ENCODE measurements at places on chromosomes 12 and 14. TPM values are rescaled to one million over a fixed set of nuclear protein-coding genes. Genes with fewer than 3 reads are reported as not detected.

DNA sequence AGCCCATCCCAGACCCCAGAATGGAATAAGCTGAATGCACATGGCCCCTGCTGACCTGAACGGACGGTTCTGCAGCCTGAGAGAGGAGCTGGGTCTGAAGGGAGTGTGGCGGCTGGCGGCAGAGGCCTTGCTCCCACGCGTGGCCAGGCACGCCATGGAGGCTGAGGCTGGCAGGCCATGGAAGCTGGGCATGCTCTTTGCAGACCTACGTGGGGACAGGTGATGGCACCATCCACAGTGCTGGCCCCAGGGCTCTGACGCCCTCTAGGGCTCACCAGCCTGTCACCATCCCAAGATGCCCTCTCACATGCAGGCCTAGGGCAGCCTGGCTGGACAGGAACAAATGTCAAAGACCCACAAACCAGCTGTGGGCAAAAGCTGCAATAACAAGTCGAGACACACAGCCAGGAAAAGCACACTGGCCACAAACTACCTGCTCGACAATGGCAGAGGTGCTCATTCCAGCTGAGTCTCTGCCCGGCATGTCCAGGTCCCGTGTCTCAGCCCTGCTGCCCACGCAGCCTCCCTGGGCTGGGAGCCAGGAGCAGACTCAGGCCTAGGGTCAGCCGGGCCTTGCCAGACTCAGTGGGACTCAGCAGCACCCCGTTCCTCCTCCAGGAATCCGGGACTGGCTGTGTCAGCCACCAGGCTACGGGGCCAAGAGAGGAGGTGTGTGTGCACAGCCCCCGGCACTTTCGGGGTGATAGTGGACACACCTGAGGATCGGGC, 19.7 kb downstream of the BTBD6 start:
- no peak for DNase-seq

- peak; percentile 46 for DNase-seq
Observed at GRCh38 chr12:92593734-92594402, 108.9 kb upstream of the PLEKHG7 start.

DNA sequence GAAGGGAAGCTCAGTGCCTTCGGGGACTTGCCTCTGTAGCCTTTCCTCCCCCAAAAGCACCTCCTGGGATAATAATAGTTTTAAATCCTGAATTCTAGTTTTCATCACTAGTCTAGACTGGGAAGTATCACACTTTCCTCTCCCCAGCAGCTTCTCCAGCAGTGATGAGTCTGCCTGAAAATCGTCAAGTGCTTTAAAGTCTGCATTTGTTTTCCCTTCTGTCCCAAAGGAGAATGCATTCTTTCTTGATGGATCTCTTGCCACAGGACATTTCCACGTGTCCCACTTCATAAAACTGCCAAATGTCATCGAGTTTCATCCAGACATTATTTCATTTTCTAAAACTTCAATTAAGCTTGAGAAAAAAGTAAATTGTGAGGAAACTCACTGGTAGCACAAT, 15.0 kb downstream of the CSRP2 start:
- no peak for DNase-seq

DNA sequence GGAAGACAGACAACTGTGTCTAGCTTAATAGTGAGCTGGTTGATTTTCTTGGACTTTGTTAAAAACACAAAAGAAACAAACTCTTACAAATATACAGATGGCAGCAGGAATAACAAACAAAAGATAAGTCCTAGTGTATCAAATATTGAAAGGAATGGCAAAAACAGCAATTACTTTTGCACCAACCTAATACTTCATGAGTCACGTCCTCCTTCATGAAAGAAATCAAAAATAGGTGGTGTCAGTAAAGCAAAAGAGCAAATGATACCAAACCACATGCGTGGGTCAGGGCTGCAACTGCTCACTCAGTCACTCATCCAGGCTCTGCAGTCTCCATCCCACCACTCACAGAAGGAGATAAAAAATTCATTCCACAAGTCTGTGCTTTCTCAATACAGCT, 11.8 kb downstream of the ATG14 start:
- DNase-seq = no peak

- DNase-seq = no peak
Observed at GRCh38 chr12:128727999-128728398, 95.8 kb downstream of the SLC15A4 start.

- no peak for DNase-seq
Observed at GRCh38 chr14:67280506-67280905, 39.3 kb downstream of the PALS1 start.

Gene RNF10
- total RNA-seq = 65.5 TPM

GRCh38 chr14:101719708-101720107, 41.8 kb upstream of the PPP2R5C start:
- no peak for DNase-seq

DNA sequence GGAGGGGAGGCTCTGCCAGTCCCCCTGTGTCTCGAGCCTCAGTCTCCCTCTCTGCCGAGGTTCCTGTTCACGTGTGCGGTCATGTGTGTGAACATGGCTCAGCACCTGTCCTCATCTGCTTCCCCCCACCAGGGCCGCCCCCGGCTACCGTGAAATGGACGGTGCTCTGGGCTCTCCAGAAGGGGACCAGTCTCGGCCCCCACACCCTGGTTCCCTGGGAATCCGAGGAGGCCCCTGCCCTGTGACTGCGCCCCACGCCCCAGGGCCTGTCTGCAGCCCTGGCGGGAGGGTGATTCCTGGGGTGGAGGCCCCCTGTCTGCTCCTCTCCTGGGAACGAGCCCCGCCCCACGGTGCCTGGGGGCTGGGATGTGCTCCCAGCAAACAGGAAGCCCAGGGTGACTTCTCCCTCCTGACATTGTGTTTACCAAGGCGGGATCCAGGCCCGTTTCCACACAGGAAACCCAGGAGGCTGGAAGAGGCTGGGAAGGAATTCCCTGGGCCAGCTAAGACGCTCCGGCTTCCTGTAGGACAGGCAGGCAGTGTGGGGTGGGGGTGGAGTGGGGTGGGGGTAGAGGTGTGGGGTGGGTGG, 46.6 kb downstream of the KIF26A start:
- no peak for DNase-seq

Gene TCHP
- 17.0 TPM for total RNA-seq

DNA sequence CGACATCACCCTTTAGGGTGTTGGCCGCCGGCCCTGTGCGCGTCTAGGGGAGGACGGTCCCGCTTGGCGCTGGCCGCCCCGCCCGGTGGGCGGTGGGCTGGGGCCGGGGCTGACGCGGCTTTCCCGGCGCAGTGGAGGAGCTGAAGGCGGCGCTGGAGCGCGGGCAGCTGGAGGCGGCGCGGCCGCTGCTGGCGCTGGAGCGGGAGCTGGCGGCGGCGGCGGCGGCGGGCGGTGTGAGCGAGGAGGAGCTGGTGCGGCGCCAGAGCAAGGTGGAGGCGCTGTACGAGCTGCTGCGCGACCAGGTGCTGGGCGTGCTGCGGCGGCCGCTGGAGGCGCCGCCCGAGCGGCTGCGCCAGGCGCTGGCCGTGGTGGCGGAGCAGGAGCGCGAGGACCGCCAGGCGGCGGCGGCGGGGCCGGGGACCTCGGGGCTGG, 3.6 kb downstream of the TNFAIP2 start:
- DNase-seq = no peak

Gene KRT6A
- not detected for total RNA-seq

DNA sequence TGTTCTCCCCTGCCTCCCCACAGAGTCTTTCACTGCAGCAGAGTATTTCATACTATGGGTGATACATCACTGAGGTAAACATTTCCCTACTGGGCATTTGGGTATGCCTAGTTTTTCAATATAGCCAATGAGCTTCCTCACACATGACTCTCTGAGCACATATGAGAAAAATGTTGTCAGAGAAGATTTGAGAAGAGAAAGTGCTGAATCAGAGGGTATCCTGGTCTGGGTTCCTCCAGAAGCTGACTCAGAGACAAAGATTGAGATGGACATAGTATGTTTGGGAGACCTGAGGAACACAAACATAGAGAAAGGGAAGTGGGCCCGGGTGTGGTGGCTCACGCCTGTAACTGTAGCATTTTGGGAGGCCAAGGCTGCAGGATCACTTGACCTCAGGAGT, 12.6 kb downstream of the SLC8B1 start:
- DNase-seq = no peak

Gene TUNAR
- total RNA-seq = not detected

Measured in Karpas-422 (cell line).